ENCODE measurements at places on chromosomes 16 and 17.

DNA sequence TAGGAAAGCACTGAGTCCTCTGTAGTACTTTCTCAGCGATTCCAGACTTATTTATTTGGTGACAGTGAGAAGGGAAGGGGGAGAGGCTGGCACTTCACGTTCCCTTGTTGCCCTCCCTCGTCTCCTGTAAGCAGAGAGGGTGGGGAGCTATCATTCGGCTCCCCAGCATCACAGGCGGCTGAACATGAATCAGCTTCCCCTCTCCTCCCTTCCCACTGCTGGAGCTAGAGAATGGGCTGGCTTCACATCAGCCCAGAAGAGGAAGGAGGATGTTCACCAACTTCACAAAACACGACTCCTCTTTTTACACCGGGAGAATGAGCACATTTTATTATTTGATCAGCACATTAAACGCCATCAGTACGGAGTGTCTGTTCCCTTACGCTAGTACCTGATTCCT is 6.7 kb upstream of the CMIP start:
- DNase-seq, result no peak

DNA sequence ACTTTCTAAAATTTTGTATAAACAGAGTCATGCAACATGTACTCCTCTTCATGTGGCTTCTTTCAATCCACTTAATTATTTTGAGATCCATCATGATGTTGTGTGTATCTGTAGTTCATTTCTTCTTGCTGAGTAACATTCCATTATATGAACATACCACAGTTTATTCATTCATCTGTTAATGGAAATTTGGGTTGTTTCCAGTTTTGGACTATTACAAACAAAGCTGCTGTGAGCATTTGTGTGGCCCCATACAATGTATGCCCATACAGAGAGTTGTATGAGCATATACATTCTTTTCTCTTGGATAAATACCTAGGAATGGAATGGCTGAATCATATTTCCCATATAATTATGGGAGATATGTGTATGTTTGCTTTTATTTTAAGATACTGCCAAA is 85.6 kb downstream of the CLEC16A start:
- no peak for DNase-seq

DNA sequence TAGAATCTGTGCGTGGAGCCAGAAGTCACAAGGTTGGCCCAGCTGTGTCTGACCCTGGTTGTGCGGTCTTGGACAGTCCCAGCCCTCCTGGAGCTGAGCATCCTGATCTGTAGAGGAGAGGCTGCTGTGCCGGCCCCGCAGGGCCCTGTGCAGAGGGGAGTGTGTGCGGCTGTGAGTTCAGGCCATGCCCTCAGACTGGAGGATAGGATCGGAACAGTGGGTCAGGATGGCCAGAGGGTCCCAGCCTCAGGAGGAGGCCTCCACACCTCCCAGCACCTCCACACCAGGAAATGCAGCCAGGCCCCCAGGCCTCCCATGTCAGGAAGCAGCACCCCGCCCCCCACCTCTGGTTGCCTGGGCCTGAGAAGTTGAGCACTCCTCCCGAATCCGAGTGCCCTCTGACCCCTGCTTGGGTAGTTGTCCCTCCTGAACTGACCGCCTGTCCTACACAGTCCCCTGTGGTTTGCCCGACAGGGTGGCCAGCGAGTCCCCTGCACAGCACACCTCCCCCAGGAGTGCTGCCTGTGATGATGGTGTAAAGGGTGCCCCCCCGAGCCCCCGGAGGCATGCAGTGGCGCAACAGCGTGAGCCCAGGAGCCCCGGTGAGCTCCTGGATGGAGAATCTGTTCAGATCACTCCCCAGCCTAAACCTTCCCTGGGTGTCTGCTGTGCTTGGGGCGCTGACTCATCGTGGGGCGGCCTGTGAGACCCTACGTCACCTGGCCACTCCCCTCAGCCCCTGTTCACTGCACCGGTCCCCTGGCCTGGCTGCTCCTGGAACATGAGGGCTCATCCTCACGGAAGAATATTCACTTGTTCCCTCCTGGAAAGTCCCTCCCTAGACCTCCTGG is 285.2 kb downstream of the SEC14L1 start:
- peak; percentile 33 for DNase-seq

DNA sequence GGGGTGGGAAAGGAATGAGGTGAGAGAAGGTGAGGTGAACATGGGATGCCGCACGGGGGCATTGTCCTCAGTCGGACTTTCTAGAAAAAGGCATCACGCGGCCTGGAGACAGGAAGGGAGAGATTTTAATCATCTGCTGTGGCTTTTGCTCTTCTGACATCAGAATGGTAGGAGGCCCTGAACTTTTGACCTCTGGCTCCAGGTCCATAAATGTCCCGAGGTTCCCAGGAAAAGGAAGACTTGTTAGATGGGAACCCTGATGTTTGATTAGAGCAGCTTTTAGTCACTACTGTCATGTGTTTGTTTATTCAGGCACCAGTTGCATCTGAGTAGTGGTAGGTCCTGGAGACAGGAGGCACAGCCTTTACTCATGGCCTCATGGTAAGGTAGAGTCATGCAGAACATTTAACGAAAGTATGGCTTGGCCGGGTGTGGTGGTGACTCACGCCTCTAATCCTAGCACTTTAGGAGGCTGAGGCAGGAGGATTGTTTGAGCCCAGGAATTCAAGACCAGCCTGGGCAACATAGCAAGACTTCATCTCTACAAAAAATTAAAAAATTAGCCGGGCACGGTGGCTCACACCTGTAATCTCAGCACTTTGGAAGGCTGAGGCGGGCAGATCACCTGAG is 203.1 kb downstream of the MSI2 start:
- DNase-seq, result no peak

DNA sequence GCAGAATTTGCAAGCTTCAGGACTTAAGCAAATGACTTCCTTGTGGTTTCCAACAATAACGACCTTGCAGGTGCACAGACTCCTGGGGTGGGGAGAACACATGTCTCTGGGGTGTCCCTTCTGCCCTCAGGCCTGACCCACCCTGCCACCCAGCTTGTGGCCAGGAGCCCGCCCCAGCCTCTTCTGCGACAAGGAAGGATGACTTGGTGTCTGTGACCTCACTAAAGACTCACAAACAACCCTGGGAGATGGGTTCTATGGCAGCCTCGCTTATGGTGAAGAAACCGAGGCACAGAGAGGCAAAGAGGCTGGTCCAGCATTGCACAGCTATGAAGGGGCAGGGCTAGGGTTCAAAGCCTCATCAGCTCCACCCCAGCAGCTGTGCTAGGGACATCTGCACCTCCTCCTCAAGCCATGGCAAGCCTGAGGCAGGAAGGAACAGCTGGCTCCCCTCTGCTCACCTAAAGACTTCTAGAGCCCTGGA is 2.6 kb downstream of the ATP2A3 start:
- DNase-seq, result no peak

- no peak for DNase-seq
Observed at GRCh38 chr16:61362585-61362984, 673.7 kb downstream of the CDH8 start.

DNA sequence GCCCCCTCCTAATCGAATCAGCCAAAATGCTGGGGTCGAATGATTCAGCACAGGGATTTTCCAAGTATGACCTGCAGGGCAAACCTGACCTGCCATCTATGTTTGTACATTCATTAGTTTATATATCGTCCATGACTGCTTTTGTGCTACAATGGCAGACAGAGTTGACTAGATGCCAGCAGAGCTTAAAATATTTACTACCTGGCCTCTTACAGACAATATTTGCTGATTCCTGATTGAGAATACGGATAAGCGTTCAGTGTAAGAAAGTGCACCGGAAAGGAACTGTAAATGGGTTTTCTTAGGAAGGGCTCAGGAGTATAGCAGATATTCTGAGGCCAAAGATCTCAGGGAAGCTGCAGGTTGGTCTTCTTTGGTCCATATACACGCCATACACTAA is 11.7 kb upstream of the TOM1L1 start:
- DNase-seq, result no peak

GRCh38 chr16:70746708-70747424 is 54.1 kb downstream of the VAC14 start:
- no peak for DNase-seq

- DNase-seq, result no peak
Observed at GRCh38 chr17:53321651-53322050, 501.1 kb upstream of the KIF2B start.

DNA sequence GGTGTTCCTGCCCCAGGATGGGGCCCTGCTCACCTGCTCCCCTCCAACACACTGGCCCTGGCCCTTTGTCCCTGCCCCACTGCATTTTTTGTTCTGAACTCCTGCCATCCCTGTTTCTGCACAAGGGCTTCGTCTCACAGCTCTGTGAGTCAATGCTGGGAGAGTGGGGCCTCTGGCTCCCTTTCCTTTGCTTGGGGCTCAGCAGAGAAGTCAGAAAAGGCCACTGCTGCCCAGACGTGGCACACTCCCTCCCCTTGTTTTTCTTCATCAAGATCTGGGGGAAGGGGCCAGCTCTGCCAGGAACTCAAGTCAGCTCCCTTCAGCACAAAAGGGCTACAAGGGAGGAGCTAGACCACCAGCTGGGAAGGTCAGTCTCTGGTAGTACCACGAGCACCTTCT is 8.9 kb downstream of the PROCA1 start:
- no peak for DNase-seq

- no peak for DNase-seq
Observed at GRCh38 chr16:68857479-68857878, 14.1 kb downstream of the TANGO6 start.

- DNase-seq, result no peak
Observed at GRCh38 chr17:78541488-78542206, 35.5 kb downstream of the DNAH17 start.

- DNase-seq, result no peak
Observed at GRCh38 chr16:89575247-89576152, at the start of gene CPNE7. Gene CPNE7, plus strand, starts transcription at chr16:89575758. Its CDS starts 140 bp downstream, at chr16:89575898.

GRCh38 chr16:85229869-85230462 is 117.7 kb upstream of the CIBAR2 start:
- DNase-seq, result no peak

DNA sequence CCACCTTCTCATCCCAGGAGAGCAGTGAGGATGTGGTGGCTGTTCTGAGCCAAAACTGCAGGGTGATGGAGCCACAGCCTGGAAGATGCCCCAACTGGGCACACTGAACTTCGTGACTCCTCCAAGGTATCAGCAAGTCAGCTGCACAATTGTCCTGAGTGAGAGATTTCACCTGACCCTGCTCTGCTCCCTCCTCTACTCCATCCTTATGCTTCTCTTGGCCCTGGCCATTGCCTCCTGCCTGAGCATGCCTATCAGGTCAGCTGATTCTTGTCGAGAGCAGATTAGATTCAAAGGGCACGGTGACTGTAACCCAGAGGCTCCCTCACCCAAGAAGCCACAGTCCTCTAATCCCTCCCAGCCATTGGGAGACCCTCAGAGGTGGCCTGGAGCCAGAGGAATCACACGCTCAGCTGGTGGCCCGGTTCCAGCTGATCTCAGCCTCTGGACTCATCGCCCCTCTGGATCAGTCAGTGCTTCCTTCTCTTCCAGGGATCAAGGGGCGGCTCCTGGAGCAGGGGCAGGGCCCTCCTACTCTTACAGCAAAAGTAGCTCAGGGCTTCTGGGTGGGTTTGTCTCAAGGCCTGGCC is 7.0 kb upstream of the CYB561 start:
- no peak for DNase-seq

DNA sequence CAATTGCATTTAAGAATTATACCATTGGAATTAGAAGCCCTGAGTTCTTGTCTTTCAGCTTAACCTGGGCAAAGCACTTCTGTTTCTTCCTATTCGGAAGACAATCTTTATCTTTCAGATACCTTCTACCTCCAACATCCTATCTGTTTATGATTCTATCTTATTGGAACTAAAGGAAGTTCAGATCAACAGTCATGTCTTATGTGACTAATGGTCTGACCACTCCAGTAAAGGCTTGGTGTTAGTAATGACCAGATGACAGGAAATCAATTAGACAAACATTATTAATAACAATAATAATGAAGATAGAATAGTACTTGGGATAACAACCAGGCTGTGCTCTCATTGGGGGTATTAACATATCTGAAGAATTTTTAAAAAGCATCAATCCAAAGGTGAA is 11.3 kb downstream of the HS3ST3A1 start:
- DNase-seq, result no peak

GRCh38 chr17:61058066-61058465 is 341.6 kb upstream of the TBX2 start:
- no peak for DNase-seq

DNA sequence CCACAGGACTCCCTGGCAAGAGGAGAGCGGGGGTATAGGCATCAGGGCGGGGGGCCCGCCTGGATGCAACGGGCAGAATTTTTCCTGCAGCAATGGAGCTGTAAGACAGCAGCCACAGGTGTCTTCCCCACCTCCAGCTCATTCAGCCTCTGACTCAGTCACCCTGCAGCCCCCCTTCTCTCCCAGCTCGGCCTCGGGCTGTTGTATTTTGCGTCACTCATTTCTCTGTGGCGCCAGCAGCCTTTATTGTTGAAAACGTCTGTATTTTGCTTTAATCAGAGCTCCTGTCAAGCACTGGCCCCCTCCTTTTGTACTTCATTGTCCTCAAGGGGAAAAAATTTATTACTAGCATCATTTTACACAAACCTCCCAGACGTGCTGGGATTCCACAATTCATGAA is 117.7 kb downstream of the WSCD1 start:
- no peak for DNase-seq

GRCh38 chr17:27770877-27771276 is 29.5 kb downstream of the NOS2 start:
- DNase-seq, result no peak

GRCh38 chr17:7058831-7059447 is 15.0 kb upstream of the SLC16A11 start:
- no peak for DNase-seq

GRCh38 chr16:11481987-11482386 is 104.7 kb downstream of the LITAF start:
- DNase-seq, result no peak

DNA sequence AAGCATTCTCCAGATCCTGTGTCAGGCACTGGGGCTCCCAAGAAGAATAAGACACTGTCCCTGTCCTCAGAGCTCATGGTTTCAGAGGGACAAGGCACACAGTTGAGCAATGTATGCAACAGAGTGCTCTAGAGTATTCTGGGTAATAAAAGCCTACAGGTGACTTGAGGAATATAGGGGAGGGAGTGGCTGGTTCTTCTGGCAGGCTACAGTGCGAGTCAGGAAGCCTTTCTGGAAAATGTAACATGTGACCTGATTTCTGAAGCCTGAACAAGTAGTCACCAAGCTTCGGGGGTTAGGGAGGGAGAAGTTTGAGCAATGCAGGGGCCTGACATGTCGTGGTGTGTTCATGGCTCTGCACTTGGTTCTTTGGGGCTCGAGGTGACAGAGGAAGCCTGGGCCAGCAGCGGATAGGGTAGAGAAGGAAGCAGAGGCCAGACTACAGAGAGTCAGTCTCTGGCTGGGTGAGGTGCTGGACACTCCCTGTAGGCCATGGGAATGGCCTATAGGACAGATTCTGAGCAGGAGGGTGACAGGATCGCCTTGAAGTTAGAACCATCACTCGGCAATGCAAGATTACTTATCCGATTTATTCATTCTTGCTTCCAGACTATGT is 16.0 kb upstream of the LRRC75A start:
- DNase-seq, result no peak

DNA sequence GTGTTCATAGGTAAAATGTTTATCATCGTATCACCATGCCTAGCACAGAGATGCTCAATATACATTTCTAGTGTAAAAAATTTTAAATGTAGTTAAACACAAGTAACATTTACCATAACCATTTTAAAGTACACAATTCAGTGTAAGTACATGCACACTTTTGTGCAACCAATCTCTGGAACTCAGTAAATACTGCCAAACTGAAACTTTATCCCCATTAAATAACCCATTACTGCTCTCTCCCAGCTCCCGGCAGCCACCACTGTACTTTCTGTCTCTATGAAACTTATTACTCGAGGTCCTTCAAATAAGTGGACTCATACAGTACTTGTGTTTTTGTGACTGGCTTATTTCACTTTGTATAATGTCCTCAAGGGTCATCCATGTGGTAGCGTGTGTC is 29.0 kb downstream of the RMI2 start:
- DNase-seq, result no peak

- no peak for DNase-seq
Observed at GRCh38 chr16:8729779-8730334, 55.4 kb downstream of the ABAT start.
